GM04504 (cell line): ENCODE measurements at places on chromosomes 3 and 15.

GRCh38 chr3:192861972-192862371, 55.7 kb downstream of the MB21D2 start:
- DNase-seq = no peak

GRCh38 chr3:53599771-53600170, 105.4 kb downstream of the CACNA1D start:
- DNase-seq = no peak

DNA sequence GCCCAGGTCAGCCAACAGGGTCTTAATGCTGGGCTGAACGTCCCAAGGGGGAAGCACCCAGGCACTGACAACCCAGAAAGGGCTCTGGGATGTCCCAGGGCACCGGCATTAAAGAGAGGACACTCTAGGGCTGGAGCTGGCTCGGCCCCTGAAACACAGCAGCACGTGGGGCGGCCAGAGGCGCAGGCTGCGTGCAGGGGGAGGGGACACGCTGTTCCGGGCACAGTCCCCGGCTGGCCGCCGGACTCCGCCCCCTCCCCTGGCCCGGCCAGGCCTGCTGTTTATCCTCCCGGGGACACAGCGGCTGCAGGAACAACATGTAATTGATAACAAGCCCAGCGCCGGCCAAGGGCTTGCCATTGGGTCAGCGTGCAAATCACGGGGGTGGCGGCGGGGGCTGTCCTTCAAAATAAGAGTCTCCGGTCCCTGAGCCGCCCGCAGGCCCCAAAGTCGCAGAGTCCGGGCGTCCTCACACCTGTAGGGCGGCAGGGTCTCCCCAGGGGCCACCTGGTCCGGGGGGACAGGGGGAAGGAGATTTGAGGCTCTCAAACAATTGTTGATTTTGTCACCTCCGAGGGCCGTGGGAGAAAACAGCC, 1.3 kb downstream of the KLF15 start:
- peak; percentile 29 for DNase-seq

DNA sequence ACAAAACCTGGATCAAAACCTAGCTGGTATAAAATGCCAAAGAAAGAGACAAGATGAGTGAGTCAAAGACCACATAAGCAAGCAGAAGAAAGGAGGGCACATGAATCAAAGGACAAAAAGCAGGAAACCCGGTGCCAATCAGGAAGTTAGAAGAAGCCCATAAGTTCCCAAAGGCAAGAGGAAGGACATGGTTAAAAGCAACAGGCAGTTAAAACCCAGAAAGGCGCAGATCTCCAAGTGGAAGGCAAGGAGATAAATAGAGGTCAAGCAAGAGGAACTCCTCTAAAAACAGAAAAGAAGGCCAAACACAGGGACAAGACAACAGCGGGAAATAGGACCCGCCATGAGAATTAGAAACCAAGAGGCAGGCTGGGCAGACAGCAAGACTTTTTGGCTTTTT, 4.4 kb downstream of the TMOD2 start:
- no peak for DNase-seq

DNA sequence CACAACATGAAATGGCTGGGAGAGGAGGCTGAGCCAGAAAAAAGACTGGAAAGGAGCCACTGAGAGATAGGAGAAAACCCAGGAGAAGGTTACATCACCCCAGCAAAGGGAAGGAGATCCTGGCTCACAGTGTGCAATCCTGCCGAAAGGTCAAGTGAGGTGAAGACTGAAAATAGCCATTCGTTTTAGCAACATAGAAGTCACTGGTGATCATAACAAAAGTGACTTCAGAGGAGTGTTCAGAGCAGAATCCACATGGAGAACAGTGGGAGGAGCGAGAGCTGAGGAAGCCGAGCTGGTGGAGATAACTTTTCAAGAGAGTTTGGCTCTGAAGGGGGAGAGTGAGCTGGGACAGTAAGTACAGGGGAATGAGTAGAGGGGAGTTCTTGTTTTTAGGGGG, 5.4 kb upstream of the HEG1 start:
- peak; percentile 62 for DNase-seq

DNA sequence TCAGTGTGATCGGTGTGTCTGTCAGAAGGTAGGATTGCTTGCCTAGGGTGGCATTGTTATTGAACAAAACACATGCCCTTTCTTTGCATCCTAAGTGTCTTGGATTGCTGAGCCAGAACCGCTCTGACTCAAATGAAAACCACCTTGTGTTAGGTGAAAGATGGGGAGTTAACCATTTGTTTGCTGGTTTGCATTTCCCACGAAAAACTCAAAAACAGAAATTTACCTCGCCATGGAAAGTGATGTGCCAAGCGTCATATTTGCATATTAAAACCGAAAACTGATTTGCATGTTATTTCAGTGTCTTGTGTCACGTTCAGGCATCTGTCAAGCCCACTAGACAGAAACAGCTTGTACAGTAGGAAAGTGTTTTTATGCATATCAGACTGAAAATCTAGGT, 474.6 kb upstream of the TPRG1 start:
- no peak for DNase-seq

- no peak for DNase-seq
Measured at GRCh38 chr3:110670407-110670806, 401.2 kb upstream of the NECTIN3 start.
